ENCODE measurements at places on chromosomes 7 and 10.
A peak's percentile ranks its signal among the peaks of the same experiment; 100 is the strongest.

DNA sequence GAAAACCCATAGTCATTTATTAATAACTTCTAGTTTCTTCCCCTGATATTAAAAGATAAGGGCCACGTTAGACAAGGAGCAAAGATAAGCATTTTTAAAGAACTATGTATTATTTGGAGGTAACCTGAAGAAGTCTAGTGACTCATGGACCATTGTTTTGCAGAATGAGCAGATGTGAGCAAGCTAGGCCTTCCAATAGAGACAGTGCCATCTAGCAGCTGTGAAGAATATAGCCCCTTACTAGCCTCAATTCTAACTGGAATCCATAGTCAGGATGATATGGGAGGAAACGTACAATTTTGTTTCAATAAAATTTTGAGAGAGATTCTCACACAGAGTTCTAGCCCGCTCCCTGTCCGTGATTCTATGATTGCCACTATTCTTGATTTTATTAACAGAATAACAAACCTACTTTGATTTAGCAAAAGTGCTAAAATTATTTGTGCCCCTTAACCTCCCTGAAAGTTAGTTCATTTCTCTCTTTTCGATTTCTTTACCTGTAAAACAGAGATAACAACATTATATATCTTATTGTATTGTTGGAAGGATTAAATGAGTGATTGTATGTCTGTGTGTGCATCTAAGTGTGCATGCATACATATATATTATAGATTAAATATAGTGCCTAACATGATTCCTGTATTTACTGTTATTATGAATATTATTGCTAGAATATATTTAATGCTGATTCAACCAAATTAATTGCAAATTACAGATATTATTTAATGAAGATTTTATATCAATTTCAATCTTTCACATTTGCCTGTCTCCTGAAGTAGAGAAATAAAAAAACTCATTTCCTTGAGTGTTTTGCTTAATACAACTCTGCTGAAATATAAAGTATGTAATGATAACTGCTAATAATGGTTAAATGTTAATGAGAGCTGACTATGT lies 22.7 kb downstream of the FAM237B start:
- peak; percentile 28 for DNase-seq

DNA sequence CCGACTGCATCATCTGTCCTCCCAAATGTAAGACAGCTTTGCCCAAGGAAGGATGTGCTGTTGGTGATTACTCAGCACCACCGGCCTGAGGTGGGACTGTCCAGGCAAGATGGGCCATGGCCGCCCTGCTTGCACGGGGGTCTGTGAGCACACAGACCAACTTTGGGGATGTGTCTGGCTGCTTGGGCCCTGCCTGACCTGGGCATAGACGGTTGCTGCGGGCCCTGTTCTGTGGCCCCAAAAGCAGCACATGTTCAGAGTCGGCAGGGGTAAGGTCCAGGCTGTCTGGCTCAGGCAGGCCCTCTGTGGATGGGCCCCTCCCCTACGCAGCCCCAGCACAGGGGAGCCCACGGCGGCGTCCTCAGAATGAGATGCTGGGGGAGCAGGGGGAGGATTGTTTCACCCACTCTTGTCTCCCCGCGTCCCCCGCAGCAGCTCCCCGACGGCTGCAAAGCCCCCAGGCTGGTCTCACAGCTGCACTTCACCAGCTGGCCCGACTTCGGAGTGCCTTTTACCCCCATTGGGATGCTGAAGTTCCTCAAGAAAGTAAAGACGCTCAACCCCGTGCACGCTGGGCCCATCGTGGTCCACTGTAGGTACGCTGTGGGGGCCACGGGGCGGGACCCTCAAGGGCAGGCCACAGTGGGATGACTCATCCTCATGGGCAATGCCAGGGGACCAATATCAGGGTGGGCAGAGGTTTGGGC lies 58.4 kb downstream of the MKI67 start:
- DNase-seq = no peak

DNA sequence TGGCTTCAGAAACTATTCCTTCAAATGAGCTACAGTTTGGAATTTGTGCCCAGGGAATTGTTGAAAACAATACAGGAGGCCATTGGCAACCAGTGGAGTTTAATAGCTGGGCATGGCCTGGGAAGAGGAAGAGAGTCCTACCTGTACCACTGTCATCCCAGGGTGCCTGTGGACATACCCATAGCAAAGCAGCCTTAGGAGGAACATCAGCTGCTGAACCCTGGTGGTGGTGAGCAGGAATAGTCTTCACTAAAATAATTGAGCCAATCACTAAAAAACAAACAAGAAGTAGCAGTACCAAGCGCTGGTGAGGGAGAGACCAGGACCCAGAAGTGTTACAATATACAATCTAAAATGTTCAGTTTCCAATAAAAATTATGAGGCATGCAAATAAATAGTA lies 14.5 kb downstream of the IGFBP1 start:
- no peak for DNase-seq

DNA sequence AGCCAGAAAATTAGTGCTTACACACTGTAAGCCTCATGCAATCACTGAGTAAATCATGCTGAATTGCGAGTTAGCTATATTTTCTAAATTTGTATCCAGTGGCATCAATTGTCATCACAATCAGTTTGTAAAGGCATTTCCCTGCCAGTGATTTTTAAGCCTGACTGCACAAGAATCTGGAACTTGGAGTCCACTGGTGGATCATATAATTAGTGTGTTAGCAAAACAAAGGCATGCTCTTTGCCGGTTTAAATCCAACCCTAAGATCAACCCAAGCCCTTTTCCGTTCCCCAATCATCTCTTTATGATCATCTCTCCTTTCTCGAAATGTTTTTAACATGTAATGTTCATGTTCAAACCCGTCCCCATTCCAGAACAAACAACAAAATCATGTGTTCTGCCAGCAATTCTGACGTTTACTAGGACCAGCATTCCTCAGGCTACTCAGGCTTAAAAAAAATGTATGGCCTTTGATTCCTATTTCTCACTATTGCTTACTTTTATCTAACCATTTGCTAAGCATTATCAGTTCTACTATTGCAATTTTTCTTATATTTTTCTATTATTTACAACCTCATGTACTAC lies 649.2 kb downstream of the SORCS1 start:
- DNase-seq = no peak

DNA sequence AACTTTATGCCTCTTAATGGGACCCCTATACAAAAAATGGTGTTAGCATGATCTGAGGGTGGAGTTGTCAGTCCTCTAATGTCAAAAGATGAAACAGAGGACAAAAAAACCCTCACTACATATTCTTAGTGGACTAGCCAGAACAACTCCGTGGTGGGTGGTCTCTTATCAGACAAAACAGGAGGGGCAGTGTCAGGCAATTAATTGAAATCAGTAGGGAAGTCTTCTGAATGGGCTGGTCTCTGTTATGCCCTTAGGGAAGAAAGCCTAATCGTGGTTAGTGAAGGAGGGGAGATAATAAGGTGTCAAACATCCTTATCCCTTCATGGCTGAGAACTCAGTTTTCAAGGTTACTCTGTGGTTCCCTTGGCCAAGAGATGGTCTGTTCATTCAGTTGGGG lies 909.4 kb downstream of the GRID1 start:
- no peak for DNase-seq

All from GM13977 (cell line).